ENCODE measurements at places on chromosomes 6 and 20.

GRCh38 chr20:3728876-3729275, 3.6 kb upstream of the HSPA12B start:
- no peak for DNase-seq

DNA sequence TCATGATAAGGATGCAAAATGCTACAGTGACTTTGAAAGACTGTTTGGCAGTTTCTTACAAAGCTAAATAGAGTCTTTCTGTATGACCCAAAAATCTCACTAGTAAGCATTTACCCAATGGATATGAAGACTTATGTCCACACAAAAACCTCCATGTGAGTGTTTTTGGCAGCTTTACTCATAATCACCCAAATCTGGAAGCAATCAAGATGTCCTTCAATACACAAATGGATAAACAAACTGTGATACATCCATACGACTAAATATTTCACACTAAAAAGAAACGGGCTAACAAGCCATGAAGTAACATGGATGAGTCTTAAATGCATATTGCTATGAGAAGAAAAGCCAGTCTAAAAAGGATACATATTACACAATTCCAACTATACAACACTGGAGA, 117.2 kb downstream of the PDE10A start:
- no peak for DNase-seq

- no peak for DNase-seq
Observed at GRCh38 chr20:52494244-52494643, 302.7 kb upstream of the ZFP64 start.

- no peak for DNase-seq
Observed at GRCh38 chr6:88983532-88983931, 20.1 kb upstream of the RNGTT start.

DNA sequence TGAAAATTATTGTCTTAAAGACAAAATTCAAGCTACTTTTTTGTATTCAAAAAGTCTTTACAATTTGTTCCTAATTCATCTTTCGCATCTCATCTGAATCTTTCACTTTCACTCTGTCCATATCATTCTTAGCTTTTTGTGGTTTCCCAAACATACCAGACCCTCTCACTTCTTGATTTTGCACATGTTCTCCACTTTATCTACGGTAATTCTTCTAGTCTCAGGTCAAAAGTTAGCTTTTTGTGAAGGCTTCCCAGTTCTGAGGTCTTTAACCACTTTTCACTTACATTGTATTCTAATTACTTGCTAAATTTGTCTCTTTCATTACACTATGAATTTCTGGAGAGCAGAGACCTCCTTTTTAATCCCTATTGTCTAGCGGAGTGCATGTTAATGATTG, 34.6 kb upstream of the EPHA7 start:
- no peak for DNase-seq

DNA sequence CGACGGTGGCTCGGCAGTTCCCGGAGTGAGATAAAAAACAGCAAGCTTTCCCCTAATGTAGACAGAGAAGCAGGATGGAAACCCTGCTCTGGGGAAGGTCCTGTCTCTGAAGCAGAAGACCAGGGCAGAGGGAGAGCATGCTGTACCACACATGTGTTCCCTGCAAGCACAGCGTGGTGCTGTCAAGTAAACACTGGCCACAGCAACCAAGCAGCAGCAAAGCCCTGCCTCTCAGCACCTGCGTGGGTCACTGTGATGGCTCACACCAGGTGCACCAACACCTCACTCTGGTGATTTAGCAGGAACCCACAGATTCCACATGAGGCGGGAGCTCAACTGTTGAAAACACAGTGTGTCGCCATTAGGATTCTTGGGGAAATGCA, 65.2 kb upstream of the TXNDC5 start:
- no peak for DNase-seq

DNA sequence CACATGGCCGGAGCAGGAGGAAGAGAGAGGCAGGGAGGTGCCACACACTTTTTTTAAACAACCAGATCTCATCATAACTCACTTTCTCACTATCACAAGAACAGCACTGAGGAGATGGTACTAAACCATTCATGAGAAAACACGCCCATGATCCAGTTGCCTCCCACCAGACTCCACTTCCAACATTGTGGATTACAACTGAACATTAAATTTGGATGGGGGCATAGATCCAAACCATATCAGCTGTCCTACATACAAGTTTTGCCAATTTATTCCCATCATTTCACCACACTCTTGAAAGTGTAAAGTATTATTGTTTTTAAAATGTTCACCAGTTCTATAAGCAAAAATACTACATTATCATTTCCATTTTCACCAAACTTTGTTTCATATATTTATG, 33.9 kb upstream of the VGLL2 start:
- DNase-seq: no peak

- DNase-seq: no peak
Observed at GRCh38 chr6:36863670-36864540, 10.7 kb downstream of the PPIL1 start.

DNA sequence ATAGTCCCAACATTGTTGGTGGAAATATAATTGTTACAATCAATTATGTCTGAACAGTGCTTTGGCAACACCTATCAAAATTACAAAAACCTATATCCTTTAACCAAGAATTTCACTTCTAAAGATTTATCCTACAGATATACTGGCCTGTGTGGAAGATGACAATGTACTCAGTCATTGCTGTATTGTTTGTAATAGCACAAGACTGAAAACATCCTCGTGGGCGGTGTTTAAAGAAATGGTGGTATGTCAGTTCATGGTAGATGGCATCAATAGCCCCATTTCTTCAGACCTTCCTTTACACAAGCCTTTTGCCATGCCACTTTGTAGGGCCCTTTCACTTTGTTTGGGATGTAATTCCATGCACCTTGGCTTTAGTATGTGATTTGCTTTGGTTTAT, 9.8 kb upstream of the TPBG start:
- no peak for DNase-seq

- DNase-seq: no peak
Observed at GRCh38 chr6:1337791-1338190, 25.9 kb downstream of the FOXQ1 start.

DNA sequence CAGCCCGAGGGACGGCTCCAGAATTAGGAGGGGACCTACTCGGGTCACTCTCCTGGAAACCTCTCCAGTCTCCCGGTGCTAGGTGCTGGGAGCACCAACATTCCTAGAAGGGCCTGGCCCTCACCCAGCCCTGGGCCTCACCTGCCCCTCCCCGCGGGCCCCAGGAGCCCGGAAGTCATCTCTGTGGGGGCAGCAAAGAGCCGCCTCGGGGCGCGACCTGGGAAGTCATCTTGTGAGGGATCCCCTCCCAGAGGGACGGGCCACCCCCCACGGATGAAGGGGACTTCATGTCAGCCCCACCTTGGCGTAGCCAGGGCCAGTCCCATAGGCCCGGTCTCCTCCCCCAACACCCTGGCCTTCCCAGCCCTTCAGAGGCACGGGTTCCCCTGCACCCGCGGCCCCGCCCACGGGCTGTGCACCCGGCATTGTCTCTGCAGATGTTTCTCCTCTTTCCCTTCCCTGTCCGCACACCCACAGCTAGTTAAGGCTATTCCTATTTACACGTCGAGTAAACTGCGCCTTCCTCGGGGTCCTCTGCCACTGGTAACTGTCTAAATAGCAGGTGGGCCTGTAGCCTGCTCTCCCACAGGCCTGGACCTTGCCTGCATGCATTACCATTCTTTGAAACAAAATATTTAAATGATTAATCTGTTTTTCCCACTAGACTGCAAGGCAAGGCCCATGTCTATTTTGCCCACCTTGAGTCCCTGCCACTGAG, 896 bp upstream of the RNASET2 start:
- DNase-seq: no peak

- no peak for DNase-seq
Observed at GRCh38 chr6:51814418-51814817, 273.0 kb downstream of the PKHD1 start.

Data from T follicular helper cell (primary cell).